ENCODE measurements at places on chromosomes 5 and 9.
A peak's percentile ranks its signal among the peaks of the same experiment; 100 is the strongest.

GRCh38 chr9:127805620-127806019 lies 2.9 kb downstream of the FPGS start:
- no peak for DNase-seq

GRCh38 chr5:134995850-134996402 lies 28.2 kb downstream of the CATSPER3 start:
- no peak for DNase-seq

GRCh38 chr9:134320126-134320867 lies 6.0 kb upstream of the RXRA start:
- DNase-seq = no peak

DNA sequence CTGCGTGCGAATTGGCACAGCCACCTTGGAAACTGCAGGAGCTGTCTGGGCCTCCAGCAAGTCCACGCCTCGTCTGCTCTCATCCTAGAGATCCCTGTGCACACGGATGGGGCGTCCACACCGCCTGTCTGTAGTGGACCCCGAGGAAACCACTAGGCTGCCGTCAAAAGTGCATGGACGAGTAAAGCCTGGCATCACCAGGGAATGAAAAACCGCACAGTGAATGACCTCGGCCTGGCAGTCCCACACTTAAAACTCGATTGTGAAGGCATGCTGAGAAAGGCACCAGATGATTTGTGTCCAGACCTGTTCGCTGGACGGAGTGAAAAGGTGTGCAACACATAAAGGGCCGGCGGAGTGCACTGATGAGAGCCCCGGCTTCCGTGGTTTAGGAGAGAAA lies 50.8 kb downstream of the MRPL36 start:
- DNase-seq = no peak

GRCh38 chr5:165495829-165496380 lies 1990.5 kb downstream of the MAT2B start:
- no peak for DNase-seq

DNA sequence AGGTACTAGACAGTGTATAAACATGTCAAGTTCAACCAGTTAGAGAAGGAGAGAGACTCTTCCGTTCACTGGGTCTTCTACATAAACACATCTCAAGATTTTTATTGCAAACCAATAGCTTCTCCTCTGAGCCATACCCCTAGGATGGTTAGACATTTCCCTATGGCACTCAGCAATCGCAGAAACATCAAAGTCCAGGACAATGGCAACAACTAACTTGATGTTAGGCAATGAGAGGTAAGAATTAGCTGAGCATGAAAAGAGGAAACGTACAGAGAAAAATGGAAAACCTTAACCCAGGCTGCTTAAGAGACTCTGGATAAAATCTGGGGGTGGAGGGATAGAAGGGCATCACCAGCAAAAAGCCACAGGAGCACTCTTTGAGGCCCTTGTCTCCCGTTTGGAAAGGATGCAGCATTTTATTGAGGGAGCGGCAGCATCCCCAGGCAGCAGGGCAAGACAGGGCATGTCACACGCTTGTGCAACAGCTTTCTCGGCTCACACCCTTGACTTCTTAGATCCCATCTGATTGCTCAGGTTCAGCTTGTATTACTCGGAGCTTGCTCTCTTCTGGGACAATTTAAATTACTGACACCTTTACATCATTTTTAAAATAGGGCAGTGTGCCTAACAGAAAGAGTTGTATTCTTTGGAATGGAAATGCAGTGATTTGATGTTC lies 8.6 kb upstream of the PSAT1 start:
- no peak for DNase-seq

DNA sequence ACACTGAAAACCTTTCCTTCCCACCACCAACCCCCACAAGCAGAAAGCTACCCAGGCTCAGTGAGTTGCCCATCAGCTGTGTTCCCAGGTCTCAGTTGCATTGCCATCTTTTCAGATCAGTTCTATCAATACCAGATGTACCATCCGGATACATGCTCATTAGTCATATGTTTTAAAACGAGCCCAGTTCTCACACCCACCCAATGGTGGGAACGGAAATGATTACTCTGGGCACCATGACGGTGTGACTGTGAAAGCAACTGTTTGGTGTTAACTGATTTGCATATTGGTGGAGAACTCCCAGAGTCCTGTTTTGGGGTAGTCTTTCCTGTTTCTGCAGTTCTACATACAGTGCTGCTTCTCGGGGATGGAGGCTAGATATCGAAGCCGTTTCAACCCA lies 212.3 kb downstream of the TRIM36 start:
- no peak for DNase-seq

- no peak for DNase-seq
Measured at GRCh38 chr5:63563008-63563917, 399.0 kb downstream of the HTR1A start.

DNA sequence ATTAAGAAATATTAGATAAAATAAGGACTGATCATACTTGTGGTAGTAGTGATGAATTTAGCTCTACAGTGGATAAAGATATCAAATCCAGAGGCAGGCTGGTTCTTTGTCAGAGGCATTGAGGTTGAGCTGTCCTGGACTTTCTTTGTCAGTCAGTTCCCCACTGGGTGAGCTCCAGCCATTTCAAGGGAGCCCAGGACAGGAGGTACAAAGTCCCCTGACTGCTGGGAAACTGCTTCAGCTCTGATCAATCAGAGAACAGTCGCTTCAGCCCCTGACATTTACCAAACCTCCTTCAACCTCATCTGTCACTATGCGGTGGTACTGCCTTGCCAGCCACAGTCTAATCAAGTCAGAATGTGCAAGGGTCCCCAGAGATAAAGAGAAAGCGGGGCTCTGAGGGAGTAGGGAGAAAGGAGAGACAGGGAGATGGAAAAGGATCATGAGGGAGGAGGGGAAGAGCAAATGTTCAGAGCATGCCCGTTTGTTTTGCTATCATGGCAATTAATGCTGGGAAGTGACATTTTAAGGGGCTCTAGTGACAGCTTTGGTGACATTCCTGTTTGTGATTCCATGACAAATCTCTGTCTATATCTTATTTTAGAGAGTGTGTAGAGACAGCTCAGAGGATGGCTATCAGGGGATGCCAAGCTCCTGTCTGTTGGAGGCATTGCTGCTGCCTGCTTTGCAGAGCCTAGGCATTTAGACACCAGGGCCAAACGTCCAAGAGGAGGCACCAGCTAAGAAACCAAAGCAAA lies 223.2 kb downstream of the ASTN2 start:
- no peak for DNase-seq

DNA sequence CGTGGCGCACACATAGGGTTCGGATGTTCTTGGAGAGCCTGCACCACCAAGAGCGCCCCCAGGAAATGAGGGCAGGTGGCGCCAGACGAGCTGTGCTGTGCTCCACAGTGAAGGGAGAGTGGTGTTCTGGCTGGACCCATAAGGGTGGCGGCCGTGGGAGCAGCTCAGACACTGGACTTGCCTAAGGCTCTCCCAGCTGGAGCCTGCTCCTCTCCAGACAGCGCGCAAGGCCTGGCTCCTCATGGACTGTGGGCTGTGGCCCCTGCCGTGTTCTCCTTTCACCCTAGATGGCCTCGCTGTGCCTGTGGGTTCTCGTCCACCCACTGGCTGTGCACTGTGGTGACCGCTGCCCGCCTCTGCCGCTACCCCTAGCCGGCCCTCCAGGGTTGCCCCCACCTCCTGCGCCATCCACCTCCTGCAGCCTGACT lies 92.9 kb downstream of the EHMT1 start:
- no peak for DNase-seq

- DNase-seq = no peak
Measured at GRCh38 chr9:79352322-79352721, 219.4 kb upstream of the TLE4 start.

DNA sequence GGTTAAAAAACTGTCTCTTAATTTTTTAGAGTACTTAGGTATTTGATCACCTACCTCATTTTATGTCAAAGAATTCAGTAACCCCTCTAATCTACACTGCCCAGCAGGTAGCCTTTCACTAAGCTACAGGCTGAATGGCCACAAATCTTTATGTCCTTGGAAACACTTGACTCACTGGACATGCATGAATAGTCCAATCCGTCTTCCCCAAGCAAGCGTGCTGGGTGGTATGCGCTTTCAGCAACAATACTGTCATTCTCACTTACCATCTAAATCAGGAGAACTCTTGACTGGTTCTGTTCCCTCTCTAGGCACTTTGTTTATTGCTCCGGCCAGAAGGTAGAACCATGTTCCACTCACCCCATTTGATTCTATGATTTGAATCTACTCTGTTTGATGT lies 73.1 kb downstream of the TRPM3 start:
- DNase-seq = no peak

GRCh38 chr9:105255421-105255820 lies 11.0 kb downstream of the SLC44A1 start:
- no peak for DNase-seq

- peak; percentile 99 for DNase-seq
Measured at GRCh38 chr5:154603953-154604679, 126.1 kb upstream of the HAND1 start.

- no peak for DNase-seq
Measured at GRCh38 chr5:61306531-61307131, 25.4 kb upstream of the ZSWIM6 start.

DNA sequence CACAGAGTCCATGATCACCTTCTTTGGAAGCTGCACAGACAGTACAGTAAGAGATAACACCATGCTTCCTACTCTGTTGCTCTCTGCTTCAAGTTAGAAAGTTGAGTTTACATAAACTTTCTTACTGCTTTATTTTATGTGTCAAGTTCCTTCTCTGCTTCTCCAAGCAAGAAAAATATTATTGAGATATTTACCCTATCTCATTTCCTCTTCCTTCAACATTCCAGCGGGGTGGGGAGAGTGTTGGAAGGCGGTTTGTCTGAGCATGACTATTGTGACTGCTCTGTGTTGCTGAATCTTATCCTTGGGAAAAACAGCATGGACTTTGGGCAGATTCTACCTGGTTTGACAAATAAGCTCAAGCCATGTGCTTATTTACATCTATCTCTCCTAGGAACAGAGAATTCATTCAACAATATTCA lies 66.9 kb upstream of the EPB41L4A start:
- DNase-seq = no peak

- DNase-seq = no peak
Measured at GRCh38 chr5:146758938-146759337, 119.6 kb downstream of the PPP2R2B start.

DNA sequence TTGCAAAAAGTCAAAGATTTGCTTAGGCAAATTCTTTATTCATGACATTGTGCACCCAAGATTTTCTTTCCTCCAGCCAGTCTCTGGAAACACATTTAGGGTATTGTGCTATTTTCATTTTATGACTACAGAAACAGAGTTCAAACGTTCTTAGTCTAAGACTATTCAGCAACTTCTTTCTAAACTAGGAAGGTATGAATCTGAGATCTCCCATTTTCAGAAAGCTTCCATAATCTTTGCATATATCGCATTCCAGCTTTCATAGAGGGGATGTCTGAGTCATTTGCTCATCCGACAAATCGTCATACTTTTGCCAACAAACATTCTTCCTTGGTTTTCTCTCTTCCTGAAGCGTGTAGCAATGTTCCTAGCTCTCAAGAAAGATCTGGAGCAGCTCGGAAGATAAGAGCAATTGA lies 1.6 kb upstream of the PAPPA start:
- no peak for DNase-seq

DNA sequence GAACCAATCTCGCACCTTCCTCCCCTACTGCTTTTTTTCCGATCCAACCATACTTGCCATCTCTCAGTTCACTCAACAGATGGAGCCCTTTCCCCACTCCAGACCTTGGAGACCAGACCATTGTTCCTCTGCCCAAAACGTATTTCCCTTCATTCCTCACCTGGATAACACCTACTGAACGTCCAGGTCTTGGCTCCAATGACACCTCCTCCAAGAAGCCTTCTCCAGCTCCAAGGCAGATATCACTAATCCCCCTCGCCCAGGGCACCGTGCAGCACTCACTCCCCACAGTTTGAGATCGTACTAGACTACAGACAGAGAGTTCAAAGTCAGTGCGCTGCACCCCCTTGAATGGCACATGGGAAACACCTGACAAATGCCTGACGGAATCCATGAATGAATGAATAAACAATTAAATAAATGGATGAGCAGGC lies 47.1 kb upstream of the AKNA start:
- DNase-seq = peak; percentile 24

GRCh38 chr5:172881691-172882370 lies 47.8 kb downstream of the ERGIC1 start:
- no peak for DNase-seq

DNA sequence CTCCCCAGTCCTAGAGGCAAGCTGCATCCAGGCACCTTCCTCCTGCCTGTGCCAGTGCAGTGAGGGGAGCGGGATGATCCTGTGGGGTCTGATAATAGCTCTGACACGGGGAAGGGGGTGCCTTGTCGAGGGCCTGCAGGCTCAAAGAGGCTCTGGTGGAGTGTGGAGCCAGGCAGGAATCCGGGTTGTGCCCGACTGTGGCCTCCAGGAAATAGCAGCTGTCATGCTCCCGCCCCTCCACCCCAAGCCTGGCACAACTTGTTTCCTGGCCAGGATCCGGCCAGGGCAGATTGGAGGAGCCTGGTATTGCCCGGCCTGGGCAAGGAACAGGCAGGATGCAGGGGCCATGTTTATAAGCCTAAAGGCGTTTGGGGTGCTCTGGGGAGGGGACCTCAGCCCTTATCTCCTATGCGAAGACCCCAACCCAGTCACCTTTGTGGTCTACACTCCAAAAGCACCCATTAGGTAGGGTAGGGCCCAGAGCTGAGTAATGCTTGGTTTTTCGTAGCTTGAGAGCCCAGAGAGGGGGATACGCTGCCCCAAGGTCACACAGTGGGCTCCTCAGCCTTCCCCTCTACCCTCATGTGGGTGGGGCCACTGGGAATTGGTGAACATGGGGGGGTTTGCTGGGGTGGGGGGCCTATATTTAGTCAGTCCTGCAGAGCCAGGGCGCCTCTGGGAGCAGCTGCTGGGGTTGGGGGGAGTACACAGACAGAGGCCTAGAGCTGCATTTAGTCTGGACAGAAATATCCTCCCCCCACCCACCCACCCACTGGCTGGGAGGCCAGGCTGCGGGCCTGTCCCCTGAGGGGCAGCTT lies 12.2 kb downstream of the CXXC5 start:
- DNase-seq = no peak

GRCh38 chr5:151597749-151598148 lies 6.6 kb upstream of the FAT2 start:
- no peak for DNase-seq

DNA sequence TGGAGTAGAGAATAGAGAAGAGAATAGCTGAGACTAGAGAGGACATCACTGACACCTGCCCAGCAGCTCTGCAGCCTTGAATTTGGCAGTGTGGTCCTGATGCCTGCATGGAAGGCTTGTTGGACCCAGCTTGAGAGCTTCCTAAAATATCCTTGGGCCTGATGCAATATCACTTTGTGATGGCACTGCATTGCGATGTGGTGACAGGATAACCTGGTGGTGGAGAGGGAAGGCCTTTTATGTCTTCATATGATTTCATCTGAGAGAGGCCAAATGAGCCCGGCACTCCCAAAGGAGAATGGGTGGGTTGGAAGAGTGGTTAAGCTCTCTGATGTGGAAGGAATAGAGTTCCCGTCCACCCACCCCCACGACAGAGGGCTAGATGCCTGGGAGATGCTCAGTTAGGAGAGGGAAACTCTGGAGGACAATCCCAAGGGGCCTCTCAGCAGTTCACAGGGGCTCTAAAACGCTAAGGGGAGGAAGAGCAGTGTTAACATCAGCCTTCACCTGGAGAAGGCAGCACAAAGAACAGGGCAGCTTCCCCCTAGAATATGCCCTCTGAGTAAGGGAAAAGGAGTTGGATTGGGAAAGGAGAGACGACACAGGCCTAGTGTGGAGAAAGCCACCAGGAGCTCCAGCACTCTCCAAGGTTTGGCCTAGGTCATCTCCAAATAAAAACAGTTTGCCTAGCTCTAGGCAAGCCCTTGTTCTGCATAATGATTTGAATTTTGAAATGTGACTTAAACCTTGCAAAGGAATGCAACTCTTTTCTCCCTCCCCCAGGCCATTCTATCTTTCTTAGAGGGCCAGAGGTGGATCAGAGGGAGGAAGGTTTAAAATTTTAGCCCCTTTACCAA lies 99.8 kb upstream of the SSBP2 start:
- peak; percentile 22 for DNase-seq
